ENCODE measurements at places on chromosomes 2 and 18. TPM values are rescaled to one million over a fixed set of nuclear protein-coding genes. Genes with fewer than 3 reads are reported as not detected.

TUBA4B gene
- total RNA-seq, result not detected

CRYBA2 gene
- not detected for total RNA-seq

NEB gene
- 212 TPM for total RNA-seq

MZT2B gene
- total RNA-seq, result 59.7 TPM

UGT1A10 gene
- total RNA-seq, result not detected

Measured in skin of body (tissue), 3 donors.